ENCODE measurements at places on chromosomes 12 and 14. TPM values are rescaled to one million over a fixed set of nuclear protein-coding genes. Genes with fewer than 3 reads are reported as not detected.

- no peak for ATAC-seq
Measured at GRCh38 chr12:12859690-12860089, 31.7 kb upstream of the GPRC5A start.

DNA sequence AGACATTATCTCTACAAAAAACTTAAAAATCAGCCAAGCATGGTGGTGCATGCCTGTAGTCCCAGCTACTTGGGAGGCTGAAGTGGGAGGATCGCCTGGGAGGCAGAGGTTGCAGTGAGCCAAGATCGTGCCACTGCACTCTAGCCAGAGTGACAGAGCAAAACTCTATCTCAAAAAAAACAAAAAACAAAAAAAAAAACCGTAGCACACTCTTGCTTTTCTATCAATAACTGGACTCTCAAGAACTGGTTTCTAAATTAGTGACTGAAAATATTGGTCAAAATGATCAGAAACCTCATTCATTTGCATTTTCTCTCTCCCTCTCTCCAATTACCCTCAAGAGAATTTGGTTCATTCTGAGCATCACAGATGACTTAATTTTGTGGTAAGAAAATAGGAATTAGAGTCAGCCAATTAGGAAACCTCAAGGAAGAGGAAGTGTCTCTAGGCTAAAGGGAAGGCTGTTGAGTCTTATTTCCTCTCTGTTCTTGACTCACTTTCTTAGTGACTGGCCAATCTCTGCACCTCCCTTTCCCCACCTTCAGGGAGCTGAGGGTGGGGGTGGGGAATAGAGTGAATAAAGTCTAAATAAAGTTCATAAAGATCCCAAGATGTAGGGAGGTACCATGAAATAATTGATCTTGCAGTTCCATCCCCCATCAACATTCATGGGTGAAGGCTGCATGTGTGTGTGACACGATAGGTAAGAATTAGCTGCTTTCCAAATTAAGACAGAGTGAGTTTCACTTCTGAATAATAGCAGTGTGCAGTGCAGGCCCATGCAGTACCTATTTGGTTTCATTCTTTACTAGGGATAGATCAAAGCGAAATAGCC lies 6.8 kb upstream of the PSMA6 start:
- ATAC-seq, result peak; percentile 62

DNA sequence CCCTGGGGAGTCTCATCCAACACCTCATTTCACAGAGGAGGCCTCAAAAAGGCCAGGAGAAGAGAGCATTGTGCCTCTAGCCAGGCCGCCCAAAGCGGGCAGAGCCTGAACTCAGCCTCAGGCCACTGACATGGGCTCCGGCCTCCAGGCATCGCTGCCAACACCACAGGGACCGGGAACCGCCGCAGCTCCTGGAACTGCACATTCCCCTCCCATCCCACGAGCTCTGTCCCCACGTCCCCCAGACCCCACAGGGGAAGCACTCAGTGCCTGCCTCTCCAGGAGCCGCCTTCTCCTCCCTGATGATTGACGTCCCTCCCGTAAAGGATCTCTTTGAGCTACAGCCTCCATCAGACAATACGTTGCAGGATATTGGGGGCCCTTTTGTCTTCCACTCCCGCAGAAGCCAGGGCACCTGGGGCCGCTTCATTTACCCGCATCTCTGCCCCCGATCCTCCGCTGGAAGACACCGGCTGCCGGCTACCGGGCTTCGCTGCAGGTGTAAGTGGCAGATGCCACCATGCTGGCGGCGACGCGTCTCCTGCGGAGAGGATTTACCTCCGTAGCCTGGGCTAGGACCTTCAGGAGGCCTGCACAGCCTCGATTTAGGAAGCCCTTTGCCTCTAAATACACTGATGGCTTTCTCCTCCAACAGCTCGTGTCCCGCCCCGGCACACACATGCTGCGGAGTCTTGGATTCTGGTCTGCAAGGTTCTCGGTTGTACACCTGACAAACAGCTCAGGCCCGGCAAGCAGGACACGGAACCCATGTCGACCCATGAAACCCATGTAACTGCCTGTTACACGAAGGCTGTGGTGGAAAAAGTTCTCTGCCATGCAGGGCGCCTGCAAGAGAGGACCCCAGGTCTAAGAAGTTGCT lies 104.8 kb downstream of the RIMBP2 start:
- ATAC-seq, result no peak

GRCh38 chr12:45789025-45789424 lies 59.5 kb downstream of the ARID2 start:
- no peak for ATAC-seq

MMP14 gene
- 1.5 TPM for total RNA-seq

DNA sequence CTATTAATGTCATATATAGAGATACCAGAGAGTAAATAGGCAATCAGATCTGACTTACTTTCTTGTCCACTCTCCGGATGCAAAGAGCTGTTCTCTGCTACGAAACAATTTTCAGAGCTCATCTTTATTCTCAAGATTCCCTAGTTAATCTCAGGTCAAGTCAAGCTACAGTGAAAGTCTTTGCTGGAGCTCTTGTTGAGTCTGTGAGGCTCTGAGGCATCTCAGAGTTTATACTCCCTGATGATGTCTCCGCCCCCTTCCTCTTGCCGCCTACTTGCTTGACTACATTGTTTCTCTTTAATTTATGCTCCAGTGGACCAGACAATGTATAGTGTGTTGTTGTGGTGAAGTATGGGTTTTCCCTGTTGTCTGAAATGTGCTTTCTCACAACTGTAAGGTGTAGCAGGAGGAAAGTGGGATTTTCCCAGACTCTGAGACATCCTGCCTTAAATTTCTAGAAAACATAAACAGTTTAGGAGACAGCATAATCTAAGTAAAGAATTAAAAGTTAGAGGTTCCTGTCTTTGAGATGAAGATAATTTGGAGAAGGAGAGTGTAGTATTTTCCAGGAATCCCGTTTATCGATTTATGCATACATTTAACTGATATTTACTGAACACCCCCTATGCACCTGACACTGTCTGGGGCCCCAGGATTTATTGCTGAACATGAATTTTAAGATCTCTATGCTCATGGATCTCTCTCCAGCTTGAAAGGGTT lies at the start of gene CD69:
Gene CD69, minus strand, starts transcription at position 203 of the 720 bp plus-strand sequence. Its CDS starts 81 bp downstream, at position 122.
- ATAC-seq, result peak; percentile 62

DNA sequence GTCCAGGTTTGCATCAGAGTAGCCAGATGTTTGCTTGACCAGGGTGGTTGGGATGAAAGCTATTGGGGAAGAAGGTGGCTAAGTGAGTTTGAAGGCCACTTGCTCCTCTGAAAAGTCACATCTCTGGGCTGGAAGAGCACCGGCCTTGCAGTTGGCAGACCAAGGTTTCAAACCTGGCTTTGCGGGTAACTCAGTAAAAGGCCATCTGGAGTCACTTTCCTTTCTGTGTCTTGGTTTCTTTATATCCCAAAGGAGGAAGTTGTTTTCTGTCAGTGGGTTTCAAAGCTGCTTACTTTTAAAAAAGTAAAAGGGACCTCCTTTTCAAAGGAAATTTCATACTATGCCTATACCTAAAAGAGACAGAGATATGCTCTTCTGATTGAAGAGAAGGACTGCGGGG lies 26.2 kb upstream of the CMA1 start:
- ATAC-seq, result no peak

DNA sequence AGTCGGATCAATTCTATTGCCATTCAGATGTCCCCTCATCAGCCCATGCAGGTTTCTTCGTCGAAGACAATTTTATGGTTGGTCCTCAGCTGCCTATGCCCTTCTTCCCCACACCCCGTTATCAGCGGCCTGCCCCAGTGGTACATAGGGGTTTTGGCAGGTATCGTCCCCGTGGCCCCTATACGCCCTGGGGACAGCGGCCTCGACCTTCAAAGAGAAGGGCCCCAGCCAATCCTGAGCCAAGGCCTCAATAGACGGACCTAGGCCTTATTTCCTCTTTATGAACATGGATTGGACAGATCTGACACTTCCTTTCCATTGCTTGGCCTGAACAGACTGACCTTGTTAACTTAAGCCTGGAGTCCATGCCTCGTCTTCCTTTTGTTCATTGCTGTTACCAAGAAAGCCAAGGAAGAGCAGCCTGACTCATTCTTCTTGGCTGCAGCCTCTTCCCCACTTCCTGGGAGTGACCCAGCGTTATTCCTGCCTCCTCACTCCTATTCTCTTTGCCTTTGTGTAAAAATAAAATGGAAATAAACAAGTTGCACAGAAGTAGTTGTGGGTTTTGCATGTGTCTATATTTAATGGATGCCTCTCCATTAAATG lies 156.5 kb upstream of the AMIGO2 start:
- ATAC-seq, result no peak

DNA sequence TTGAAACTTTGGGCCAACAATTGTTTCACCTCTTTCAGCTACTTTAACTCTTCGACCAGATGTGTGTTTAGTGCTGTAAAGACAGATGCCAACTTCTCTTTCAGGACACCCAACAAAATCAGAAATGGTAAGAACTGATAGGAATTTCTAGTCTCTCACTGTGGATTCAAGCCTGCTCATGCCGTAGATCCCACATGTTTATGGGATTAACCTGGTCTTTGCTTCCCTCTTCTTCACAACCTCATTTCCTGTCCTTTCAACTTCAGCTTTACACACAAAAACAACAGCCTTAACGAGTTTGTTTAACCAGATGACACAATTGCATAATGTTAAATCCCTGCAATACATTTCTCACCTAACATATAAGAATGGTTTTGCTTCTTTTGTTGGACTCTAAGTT lies 1031.9 kb upstream of the LRFN5 start:
- no peak for ATAC-seq

EML5 gene
- 2.6 TPM for total RNA-seq

- no peak for ATAC-seq
Measured at GRCh38 chr14:61973981-61974380, 211.8 kb downstream of the SNAPC1 start.

DNA sequence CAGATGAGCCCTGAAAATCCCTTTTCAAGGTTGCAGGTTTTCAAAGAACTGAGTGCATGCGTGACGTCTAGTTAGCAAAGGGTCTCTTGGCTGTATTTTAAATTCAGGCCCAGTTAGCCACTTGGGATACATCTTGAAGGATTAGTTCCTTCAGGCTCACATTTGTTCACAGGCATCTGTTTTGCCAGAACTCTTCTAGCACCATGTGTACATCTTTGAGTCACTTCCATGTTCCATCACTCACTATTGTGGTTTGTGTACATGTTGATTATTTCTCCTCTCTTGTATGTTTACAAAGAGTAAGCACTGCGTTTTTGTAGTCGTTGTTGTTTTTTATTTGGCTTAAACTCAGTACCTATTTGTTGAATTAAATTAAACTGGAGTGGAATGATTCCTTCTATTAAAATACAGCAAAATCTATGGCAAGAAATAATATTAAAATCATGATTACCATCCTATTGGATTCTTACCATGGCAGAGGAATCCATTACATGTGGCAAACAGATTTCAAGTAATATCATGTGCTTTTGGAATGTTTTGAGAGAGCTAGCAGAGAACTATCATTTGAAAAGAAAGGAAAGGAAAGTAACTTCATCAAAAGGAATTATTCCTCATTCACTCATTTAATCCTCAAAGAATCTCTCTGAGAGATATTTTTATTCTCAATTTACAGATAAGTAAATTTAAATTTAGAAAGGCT lies 438.9 kb upstream of the FAR2 start:
- no peak for ATAC-seq

GRCh38 chr14:33693237-33693636 lies 257.6 kb downstream of the EGLN3 start:
- no peak for ATAC-seq

- ATAC-seq, result no peak
Measured at GRCh38 chr14:26622611-26623010, 24.8 kb upstream of the NOVA1 start.

All from activated T-helper 17 cell treated with anti-CD3 and anti-CD28 coated beads, Interleukin-2, amount 50 U/mL, for 72 hours (primary cell).